ENCODE measurements at places on chromosomes 16 and 17.

DNA sequence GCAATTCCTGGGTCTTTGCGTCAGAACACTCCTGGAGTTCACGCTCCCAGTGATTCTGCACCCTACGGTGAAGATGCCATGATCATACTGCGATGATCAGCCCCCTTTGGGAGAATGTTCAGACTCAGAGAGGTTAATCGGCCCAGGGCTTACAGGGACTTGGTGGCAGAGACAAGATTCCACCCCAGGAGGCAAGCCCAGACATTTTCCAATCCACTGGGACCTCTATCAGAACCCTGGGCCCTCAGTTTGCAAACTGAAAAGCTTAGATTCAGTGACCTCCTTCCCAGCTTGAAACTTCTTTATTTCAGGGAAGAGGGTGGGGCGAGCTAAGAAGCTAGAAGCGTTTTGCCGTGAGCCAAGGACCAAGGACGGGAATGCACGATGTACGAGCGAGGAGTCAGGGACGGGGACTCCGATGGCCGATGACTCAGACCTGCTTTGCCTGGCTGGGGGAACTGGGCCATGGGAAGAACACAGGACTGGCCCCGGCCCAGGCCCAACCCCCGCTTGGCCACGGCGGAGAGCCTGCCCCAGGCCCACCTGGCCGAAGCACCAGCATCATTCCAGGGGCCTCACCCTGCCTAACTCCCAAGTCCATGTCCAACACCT is 34.7 kb downstream of the SOCS3 start:
- ATAC-seq: no peak

DNA sequence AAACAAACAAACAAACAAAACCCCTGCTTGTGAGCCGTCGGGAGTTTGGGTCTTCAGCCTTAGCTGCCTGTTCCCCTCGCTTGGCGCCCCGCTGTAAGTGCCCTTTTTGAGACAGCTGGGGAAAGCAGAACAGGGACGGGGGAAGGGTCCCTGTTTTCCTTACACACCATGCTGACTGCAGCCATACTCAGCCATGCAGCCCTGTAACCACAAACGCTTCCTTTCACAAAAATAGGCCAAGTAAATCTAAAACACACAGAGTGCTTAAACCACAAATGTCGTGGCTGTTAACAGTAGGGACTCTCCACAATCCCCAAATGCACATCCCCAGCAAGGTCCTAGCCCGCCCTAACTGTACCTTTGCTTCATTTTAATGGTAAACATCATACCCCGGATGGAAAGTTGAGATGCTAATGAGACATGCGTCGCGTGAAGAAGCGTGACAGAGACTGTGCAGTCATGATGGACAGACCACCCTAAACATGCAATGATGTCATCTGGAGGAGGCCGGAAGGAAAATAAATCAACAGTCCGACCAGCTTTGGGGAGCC is 129.9 kb downstream of the MGAT5B start:
- ATAC-seq: no peak

DNA sequence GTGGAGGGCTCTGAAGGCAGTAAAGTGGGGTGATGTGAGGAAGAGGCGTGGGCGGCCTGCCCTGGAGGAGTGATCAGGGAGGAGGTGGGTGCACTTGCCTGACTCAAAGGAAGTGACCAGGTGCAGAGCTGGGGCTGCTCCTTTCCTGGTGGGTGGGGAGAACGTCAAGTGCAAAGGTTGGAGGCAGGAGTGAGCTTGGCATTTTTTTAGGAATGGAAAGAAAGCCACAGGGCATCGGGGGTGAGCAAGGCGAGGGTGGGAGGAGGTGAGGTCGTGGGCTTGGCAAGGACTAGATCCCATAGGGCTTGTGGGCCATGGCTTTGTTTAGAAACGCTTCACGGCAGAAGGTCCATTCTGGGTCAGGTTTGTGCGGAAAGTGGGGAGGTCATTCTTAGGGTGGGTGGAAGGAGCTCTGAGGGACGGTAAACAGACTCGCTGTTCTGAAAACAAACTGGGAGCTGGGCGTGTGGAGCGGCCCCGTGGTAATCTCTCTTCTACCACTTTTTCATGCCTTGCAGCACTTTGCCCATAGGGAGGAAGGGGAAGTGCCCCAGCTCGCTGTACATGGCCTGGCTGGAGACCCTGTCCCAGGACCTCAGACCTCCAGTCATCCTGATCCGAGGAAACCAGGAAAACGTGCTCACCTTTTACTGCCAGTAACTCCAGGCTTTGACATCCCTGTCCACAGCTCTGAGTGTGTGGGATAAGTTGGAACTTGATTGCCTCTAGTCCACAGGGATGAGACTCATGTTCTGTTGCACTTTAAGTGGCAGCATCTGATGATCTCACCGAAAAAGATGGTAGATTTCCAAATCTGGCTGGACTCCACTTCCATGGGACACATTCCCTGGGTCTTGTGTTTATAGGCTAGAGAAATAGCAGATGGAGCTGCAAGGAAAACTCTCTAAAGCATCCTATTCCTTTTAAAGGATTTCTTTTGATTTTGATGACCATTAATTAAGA is 18.9 kb upstream of the HERPUD1 start:
- no peak for ATAC-seq

DNA sequence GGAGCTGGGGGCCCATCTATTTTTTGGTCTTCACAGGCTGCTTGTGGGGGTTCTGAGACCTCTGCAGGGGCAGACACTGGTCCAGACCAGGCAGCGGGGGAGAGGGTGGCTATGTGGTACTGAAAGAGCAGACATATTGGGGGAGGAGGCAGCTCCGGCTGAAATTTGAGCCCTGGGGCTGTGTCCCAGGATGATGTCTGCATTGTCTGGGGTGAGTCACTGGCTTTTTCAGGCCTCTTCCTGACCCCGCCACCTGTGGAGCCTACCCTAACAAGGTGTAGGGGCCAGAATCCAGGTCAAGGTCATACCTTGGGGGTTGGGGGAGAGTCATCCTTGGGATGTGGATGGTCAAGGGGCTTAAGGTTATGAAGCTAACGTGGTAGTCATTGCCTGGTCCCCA is 2.4 kb downstream of the CORO6 start:
- peak; percentile 6 for ATAC-seq

- no peak for ATAC-seq
These were observed 12.3 kb downstream of the ALOXE3 start for GRCh38 chr17:8105957-8106398.

DNA sequence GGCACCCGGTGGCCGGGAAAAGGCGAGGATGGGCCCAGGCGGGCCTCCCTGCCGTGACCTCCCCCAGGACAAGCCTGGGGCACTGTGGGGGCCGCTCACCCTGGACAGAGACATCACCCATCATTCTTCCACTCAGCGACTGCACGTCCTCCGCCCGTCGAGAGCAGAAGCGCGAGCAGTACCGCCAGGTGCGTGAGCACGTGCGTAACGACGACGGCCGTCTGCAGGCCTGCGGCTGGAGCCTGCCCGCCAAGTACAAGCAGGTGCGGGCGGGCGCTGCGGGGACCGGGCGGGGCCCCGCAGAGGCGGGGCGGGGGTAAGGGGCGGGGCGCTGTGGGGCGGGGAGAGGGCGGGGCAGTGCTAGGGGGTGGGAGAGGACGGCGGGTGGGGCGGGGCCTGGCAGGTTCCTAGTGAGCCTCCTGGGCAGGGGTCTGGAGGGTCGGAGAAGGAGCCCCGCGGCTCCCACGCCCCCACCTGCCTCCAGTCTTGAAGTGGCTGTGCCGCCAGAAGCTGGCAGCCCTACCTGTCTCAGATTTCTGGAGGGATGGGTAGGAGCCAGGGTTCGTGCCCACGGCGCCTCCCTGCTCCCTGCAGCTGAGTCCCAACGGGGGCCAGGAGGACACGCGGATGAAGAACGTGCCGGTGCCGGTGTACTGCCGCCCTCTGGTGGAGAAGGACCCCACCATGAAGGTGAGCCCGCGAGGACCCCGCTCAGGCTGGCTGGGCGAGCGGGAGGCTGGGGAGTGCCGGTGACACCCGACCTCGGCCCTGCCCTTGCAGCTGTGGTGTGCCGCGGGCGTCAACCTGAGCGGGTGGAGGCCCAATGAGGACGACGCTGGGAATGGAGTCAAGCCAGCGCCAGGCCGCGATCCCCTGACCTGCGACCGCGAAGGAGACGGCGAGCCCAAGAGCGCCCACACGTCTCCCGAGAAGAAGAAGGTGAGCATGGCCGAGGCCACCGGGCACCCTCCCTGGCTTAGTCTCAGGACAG is 7.5 kb downstream of the NME3 start:
- no peak for ATAC-seq

DNA sequence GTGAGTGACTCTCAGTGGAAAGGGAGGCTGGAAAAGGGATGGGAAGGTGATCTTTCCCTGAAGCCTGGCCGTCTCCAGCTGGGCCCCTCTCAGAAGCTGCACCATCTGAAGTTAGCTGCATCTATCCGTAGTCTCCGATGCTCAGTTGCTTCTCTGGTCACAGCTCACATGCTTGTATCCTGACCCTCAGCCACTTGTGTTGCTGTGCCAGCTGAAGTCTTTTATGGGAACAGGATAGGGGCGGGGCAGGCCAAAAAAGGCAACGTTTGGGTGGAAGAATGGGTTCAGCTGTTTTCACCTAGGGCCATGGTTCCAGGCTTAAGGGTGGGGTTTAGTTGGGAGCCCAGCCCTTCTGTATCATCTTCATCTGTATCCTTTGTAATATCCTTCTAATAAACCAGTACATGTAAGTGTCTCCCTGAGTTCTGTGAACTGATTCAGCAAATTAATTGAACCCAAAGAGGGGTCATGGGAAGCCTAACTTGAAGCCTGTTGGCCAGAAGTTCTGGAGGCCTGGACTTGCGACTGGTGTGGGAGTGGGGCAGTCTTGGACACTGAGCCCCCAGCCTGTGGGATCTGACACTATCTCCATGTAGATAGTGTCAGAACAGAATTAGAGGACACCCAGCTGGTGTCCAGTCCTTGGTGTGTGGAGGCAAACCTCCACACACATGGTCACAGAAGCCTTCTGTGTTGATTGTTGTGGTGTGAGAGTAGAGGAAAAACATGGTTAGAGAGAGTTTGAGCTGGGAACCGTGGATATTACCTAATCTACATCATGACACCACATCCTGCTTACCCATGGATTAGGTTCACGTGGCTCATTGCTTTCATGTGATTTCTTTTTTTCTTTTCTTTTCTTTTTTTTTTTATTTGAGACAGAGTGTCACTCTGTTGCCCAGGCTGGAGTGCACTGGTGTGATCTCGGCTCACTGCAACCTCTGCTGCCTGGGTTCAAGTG is 49.3 kb upstream of the FBXO47 start:
- no peak for ATAC-seq

DNA sequence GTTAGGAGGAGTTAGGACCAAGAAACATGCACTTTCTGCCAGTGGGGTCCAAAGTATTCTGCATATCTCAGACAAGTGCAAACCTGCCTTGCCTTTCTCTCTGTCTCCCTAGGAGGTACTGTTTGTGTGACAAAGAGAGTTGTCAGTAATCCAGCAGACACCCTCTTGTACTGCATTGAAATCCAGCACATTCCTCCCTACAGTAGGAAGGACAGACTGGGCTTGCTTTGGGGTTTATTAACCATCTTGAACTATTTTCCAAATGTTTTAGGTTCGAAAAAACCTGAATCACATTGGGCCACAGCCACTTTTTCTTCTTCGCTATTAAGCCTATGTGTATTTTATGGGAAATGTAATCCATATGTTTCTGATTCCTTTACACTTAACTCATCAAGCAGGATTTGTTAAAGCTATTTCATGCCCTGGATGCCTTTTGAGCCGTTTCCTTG is 204.2 kb upstream of the KCNJ16 start:
- ATAC-seq: peak; percentile 87

DNA sequence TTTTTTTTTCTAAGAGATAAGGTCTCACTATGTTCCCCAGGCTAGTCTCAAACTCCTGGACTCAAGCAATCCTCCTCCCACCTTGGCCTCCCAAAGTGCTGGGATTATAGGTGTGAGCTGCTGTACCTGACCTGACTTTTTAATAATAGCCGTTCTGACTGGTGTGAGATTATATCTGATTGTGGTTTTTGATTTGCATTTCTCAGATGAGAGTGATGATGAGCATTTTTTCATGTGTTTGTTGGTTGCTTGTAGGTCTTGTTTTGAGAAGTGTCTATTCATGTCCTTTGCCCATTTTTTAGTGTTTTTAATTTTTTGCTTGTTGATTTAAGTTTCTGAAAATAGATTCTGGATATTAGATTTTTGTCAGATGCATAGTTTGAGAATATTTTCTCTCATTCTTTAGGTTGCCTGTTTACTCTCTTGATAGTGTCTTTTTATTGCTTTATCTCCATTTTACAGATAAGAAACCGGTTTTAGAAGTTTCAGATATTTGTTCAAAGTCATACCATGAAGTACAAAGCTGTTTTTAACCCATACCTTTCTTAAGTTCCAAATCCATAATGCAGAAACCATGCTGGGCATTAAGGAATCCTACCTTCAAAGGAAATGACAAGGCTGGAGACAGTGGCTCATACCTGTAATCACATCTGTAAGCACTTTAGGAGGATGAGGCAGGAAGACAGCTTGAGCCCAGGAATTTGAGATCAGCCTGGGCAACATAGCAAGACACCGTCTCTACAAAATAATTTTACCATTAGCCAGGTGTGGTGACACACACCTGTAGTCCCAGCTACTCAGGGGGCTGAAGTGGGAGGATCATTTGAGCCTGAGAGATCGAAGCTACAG is 168.4 kb upstream of the TBX2 start:
- no peak for ATAC-seq

DNA sequence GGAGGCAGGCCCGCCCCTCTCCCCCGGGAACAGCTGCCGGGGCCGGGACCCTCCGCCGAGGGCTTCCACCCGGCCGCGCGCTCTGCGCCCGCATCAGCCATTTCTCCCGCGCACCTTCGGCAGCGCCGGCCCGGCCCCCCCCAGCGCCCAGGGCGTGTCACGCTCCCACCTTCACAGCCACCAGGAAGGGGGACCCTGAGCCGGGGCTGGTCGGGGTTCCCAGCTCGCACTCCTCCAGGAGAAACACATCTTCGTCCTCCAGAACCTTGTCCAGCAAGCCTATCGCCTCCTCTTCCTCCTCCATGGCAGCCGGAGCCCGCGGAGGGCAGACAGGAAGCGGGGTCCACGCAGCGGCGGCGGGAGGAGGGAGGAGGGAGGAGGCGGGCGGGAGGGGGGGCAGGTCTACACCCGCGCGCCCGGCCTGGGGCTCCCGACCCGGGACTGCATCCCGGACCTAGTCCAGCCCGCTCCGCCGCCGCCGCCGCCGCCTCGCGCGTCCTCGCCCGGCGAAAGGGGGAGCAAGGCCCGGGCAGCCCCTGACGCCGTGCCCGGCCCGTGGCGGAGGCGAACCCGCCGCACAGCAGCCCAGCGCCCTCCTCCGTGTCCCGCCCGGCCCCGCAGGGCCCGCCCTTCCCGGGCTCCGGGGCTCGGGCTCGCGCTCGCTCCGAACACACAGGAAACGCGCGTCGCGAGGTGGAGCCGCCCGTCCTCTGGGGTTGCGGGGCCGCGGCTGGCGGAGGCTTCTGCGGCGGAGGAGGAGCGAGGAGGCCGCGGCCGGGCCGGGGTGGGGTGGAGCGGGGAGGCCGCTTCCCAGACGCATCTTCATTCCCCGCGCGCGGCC is 70.8 kb downstream of the ABR start:
- peak; percentile 18 for ATAC-seq

GRCh38 chr16:81651758-81652718 is 127.1 kb upstream of the PLCG2 start:
- ATAC-seq: no peak

- no peak for ATAC-seq
These were observed 223.1 kb upstream of the WSB1 start for GRCh38 chr17:27070836-27071235.

- ATAC-seq: no peak
These were observed 530.4 kb downstream of the XYLT1 start for GRCh38 chr16:16940351-16940750.
